Pancreas (tissue), 10 donors: ENCODE measurements at places on chromosomes 2 and 18. TPM values are rescaled to one million over a fixed set of nuclear protein-coding genes. Genes with fewer than 3 reads are reported as not detected.

- H3K4me1 ChIP-seq, result no peaks in the 10 kb centered on the region
- H3K36me3 ChIP-seq, result no peaks in the 10 kb centered on the region
- H3K4me3 ChIP-seq, result no peak overlapping the region
- no peak overlapping the region for H3K27ac ChIP-seq
- no peaks in the 10 kb centered on the region for H3K27me3 ChIP-seq
- peak; percentile 1 for DNase-seq
Observed at GRCh38 chr18:78738076-78738690, 241.4 kb upstream of the SALL3 start.

- H3K4me1 ChIP-seq, result no peaks in the 10 kb centered on the region
- no peaks in the 10 kb centered on the region for H3K36me3 ChIP-seq
- H3K27ac ChIP-seq, result no peak overlapping the region
- DNase-seq, result no peak
Observed at GRCh38 chr2:95060446-95061118, 35.1 kb downstream of the MAL start.

- DNase-seq, result peak; percentile 80
- H3K36me3 ChIP-seq, result no peaks in the 10 kb centered on the region
- peak overlapping the region; percentile 50 for H3K4me3 ChIP-seq
Observed at GRCh38 chr2:74502720-74503505, 3.5 kb upstream of the LBX2 start.

- H3K36me3 ChIP-seq, result no peaks in the 10 kb centered on the region
- H3K27me3 ChIP-seq, result no peaks in the 10 kb centered on the region
- no peak overlapping the region for H3K4me3 ChIP-seq
- H3K27ac ChIP-seq, result no peak overlapping the region
Observed at GRCh38 chr2:173414823-173415322, 60.2 kb downstream of the CDCA7 start.

DNA sequence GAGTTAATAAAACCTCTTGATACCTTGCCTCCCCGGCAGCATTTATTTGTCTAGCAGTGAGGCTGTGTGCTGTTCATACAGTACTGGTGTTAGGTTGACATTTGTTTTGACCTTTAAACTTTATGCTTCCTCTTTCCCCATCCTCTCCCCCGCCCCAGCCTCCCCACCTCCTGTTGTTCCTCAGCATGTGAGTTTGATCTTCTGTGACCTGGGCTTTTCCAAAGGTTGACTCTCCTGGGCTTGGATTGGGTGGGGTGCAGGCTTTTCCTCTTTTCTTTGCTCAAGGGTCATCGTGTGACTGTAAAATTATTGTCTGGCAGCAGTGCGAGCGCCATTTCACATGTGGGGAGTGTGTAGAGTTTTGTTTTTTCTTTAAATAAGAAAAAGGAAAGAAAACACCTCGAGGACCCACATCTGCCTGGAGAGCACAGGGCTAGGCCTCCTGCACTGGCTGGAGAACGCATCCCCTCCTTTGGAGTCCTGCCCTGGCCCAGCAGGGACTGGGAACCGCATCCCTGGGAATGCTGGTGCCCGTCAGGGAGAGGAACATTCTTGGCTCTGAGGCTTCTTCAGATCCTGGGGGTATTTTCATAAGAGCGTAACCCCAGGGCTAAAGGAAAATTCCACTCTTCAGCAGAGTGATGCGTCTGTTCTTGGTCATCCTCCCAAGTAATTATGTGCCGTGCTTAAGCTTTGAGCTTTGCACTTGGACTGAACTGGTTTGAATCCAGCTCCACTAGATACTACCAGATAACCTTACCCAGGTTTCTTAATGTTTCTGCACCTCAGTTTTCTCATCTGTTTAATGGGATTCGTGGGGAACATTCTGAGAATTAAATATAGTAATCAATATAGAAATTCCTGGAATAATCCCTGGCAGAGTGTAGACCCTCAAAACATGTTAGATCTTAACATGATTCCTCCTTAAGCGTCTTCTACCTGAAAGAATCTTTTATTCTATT lies 91.5 kb downstream of the SETBP1 start:
- peak overlapping the region; percentile 44 for H3K27ac ChIP-seq
- no peaks in the 10 kb centered on the region for H3K27me3 ChIP-seq
- no peaks in the 10 kb centered on the region for H3K36me3 ChIP-seq
- peaks cover 10% of the 10 kb centered on the region for H3K4me1 ChIP-seq
- H3K4me3 ChIP-seq, result no peak overlapping the region
- DNase-seq, result no peak

- no peaks in the 10 kb centered on the region for H3K36me3 ChIP-seq
- no peaks in the 10 kb centered on the region for H3K4me1 ChIP-seq
- H3K4me3 ChIP-seq, result no peak overlapping the region
- DNase-seq, result no peak
- no peak overlapping the region for H3K27ac ChIP-seq
- H3K27me3 ChIP-seq, result no peaks in the 10 kb centered on the region
Observed at GRCh38 chr18:54742659-54743604, 85.3 kb upstream of the RAB27B start.

GRCh38 chr18:68738564-68738963 lies 23.7 kb upstream of the TMX3 start:
- H3K27me3 ChIP-seq, result no peaks in the 10 kb centered on the region
- H3K27ac ChIP-seq, result no peak overlapping the region
- H3K4me1 ChIP-seq, result no peaks in the 10 kb centered on the region
- no peak for DNase-seq

DNA sequence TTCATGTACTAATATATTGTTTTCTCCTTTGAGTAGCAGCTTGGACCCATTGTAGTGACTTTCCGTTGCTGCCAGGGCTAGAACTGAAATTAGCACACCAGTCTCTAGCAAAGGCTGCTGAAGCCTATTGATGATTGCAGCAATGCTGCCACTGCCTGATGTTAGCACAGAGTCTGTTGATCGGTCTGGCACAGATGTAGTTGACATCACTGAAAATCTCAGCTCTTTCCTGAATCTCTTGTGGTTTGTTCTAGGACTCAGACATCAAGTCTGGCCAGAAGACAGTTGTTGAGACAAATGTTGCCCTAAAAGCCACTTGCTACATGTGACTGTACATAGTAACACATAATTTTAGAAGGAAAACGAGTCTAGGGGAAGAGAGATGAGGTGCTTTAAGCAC lies 47.2 kb downstream of the VAPA start:
- no peak overlapping the region for H3K27ac ChIP-seq
- H3K4me1 ChIP-seq, result peaks cover 2% of the 10 kb centered on the region

DNA sequence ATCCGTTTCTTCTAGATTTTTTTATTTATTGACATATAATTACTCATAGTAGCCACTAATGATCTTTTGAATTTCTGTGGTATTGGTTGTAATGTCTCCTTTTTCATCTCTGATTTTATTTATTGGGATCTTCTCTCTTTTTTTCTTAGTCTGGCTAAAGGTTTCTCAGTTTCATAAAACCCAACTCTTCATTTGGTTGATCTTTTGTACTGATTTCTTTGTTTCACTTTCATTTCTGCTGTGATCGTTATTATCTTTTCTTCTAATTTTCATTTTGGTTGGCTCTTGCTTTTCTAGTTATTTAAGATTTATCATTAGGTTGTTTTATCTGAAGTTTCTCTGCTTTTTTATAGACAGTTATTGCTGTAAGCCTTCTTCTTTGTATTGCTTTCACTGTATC lies 463.6 kb upstream of the CRIM1 start:
- no peak overlapping the region for H3K4me3 ChIP-seq
- H3K27ac ChIP-seq, result no peak overlapping the region
- no peaks in the 10 kb centered on the region for H3K27me3 ChIP-seq
- no peaks in the 10 kb centered on the region for H3K4me1 ChIP-seq
- no peak for DNase-seq

DNA sequence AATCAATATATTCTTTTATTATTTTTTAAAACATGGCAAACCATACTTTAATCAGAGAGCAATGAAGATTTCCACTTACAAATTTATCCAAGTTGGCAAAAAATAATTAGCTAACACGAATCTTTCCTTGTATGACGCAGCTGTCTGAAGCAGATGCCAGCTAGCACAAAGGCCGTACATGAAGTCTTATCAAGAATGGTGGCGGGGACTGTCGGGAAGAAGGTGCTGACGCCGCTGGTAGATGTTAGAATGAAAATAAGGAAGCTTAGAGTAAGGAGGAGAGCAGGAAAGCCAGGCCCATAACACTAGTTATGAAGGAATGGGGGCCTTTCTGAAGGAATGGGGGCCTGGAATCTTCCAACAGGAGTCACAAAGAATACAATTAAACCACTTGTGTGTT lies 96.7 kb downstream of the ZNF516 start:
- H3K36me3 ChIP-seq, result no peaks in the 10 kb centered on the region
- H3K27me3 ChIP-seq, result no peaks in the 10 kb centered on the region
- H3K27ac ChIP-seq, result no peak overlapping the region
- no peak for DNase-seq

- H3K27ac ChIP-seq, result no peak overlapping the region
- DNase-seq, result no peak
- no peaks in the 10 kb centered on the region for H3K4me1 ChIP-seq
- no peaks in the 10 kb centered on the region for H3K27me3 ChIP-seq
- H3K36me3 ChIP-seq, result no peaks in the 10 kb centered on the region
Observed at GRCh38 chr2:112880696-112881095, 30.3 kb upstream of the IL37 start.

GRCh38 chr18:10441472-10441871 lies 13.0 kb upstream of the APCDD1 start:
- no peak overlapping the region for H3K27ac ChIP-seq
- no peaks in the 10 kb centered on the region for H3K27me3 ChIP-seq
- no peaks in the 10 kb centered on the region for H3K4me1 ChIP-seq
- DNase-seq, result no peak
- H3K36me3 ChIP-seq, result no peaks in the 10 kb centered on the region

- no peaks in the 10 kb centered on the region for H3K27me3 ChIP-seq
- no peak overlapping the region for H3K4me3 ChIP-seq
- no peak for DNase-seq
Observed at GRCh38 chr2:183164650-183165015, 40.4 kb downstream of the NUP35 start.

DNA sequence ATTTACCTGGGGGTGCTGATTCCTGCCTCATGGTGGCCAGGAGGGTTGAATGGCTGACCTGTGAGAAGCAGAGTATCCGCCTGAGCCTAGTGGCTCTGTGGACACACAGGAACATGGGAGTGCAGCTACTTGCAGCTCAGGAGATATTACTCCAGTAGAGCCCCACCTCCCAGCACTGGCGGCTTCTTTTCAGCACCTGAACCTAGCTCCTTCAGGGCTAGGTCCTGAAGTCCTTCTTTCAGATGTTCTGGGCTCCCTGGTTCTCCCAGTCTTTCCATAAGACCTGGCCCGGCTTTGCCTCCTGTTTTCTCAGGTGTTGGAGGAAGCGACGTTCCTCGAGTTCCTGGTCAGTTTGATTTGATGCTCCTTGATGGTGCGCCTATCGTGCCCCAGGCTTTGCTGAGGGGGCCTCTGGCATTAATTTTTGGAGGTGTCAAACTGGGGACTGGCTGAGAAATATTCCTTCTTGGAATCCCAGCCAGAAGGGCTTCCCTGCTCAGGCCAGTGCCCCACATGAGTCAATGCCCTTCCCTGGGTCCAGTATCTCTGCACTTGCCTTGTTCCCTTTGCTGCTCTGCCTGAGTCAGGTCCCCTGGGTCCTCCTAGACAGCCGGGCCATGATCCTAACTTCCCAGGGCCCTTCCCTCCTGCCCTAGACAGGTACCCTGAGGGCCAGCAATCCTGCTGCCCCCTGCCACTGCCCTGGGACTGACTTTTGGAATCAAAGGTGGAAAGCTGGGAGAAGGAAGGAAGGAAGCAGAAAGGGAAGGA lies 110.7 kb upstream of the HAAO start:
- no peaks in the 10 kb centered on the region for H3K4me1 ChIP-seq
- DNase-seq, result no peak
- H3K36me3 ChIP-seq, result no peaks in the 10 kb centered on the region

DNA sequence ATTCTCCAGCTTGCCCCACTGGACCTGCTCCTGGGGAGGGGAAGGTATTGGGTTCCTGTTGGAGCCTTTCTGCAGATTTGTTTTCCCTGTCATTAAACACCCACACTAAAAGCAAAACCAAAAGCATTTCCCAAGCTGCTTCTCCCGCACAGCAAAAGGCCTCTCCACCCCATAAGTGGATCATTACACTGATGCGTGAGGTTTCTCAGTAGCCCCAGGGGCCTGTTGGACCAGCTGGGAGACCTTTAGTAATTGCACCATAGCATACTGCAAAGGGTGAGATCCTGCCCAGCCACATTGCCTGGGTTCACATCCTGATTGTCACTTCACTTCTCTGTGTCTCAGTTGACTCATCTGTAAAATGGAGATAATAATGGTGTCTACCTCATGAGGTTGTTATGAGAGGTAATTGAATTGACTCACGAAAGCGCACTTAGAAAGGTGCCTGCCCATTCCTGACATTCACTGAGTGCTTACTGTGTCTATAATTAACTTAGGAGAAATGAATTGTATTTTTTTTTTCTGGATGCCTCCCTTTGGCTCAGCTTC lies 43.9 kb downstream of the TOGARAM2 start:
- no peaks in the 10 kb centered on the region for H3K27me3 ChIP-seq
- no peaks in the 10 kb centered on the region for H3K36me3 ChIP-seq
- no peak overlapping the region for H3K27ac ChIP-seq
- no peak for DNase-seq
- no peaks in the 10 kb centered on the region for H3K4me1 ChIP-seq

DNA sequence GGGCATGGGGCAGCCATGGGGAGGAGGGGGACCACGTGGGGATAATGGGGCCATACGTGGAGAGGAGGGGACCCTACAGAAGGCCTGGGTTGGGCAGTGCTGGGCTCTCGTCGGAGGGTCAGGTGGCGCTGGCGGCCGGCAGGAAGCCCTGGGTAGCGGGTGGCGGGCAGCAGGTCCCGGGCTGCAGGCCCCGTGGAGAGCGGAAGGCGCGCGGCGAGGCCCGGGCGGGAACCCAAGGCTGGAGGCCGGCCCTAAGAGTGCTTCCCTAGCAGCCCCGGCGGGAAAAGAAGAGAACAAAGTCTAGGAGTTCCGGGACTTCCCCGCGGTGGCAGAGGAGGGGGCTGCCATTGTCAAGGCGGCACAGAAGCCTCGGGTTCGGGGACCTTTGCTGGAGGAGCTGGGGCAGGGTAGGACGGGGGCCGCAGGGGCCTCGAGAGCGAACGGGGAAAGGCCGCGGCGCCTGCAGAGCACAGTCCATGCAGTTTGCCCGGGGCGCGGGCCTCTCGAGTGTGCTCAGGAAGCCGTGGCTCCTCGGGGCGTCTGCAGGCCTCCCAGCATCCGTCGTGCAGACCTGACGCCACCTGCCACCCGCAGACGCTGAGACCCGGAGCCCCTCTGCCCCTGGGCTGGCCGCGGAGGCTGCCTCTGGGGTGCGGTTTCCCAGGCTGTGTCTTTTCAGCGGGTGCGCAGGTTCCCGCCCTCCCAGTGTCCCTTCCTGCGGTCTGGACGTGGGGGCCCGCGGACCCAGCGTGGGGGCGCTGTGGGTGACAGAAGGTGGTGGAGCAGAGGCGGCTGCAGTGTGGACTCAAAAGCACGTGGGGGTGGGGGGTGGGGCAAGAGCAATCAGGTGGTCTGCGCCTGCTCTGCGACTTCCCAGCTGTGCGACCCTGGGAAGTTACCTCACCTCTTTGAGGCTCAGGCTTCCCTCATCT lies 19.4 kb upstream of the NCL start:
- H3K36me3 ChIP-seq, result no peaks in the 10 kb centered on the region
- H3K27ac ChIP-seq, result no peak overlapping the region
- peak overlapping the region; percentile 52 for H3K4me3 ChIP-seq
- peak; percentile 41 for DNase-seq

Gene KIF5C
- 3.2 TPM for total RNA-seq

Gene GNLY
- total RNA-seq, result not detected

Gene ITGB6
- total RNA-seq, result 2.8 TPM

Gene INPP5D
- 8.3 TPM for total RNA-seq

Gene LCT
- 0.06 TPM for total RNA-seq

Gene RABL2A
- 6.8 TPM for total RNA-seq

Gene IL1F10
- total RNA-seq, result not detected

Gene MYO5B
- 13.5 TPM for total RNA-seq

Gene GPR45
- not detected for total RNA-seq

Gene NHEJ1
- 7.7 TPM for total RNA-seq

Gene CD28
- 0.28 TPM for total RNA-seq

Gene SH3BP4
- 77.8 TPM for total RNA-seq
